Stimulated activated CD4-positive, alpha-beta T cell treated with anti-CD3 and anti-CD28 coated beads, Interleukin-4, amount 100 ng/mL, for 24 hours (primary cell): ENCODE measurements at places on chromosomes 2 and 18.

- no peak for DNase-seq
These were observed 399.4 kb downstream of the SOCS6 start for GRCh38 chr18:70688286-70688685.

- DNase-seq, result no peak
These were observed 27.2 kb downstream of the SNED1 start for GRCh38 chr2:241025639-241026038.

GRCh38 chr2:39135690-39136259 lies 14.9 kb upstream of the SOS1 start:
- DNase-seq, result no peak

DNA sequence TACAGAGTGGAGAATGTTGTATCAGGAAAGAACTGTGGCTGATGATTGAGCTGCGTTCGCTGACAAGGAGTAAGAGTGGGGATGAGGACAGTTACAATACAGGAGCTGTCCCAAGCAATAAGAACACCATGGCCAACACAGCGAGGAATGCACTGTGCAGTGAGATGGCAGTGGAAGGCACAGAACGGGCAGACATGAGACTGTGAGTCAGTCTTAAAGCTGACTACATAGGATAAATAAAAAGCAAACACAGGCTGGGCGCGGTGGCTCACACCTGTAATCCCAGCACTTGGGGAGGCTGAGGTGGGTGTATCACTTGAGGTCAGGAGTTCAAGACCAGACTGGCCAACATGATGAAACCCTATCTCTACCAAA lies 89.8 kb downstream of the CABYR start:
- DNase-seq, result no peak

DNA sequence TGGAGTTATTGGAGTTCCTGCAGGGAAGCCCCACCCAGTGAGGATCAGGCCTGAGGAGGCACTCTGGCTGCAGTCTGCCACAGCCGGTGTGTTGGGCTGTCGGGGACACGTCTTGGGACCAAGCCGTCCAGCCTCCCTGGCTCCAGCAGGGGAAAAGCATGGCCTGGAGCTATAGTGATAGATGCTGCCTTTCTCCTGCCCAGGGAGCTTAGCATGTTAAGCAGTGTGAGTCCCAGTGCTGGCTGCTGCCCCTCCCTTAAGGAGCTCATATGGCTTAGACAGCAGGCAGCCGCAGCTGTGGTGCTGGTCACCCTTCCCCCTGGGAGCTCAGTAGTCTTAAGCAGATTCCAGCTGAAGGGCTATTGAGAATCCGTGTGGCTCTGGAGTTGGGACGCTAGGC lies 78.9 kb downstream of the CERS6 start:
- DNase-seq, result no peak
